Thoracic aorta (tissue), 2 donors: ENCODE measurements at places on chromosomes 5 and 9.

- DNase-seq = no peak
Measured at GRCh38 chr5:58312299-58312698, 147.6 kb downstream of the PLK2 start.

DNA sequence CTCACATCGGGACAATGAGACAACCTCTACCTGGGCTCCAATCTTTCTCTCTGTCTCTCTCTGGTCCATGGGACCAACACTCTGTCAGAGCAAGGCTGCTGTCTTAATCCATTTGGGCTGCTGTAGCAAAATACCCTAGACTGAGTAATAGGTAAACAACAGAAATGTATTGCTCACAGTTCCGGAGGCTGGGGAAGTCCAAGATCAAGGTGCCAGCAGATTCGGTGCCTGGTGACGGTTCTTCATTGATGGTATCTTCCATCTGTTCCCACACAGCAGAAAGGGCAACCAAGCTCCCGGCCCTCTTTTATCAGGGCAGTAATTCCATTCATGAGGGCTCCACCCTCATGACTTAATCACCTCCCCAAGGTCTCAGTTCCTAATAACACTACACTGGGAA lies 61.3 kb upstream of the SPOCK1 start:
- no peak for DNase-seq

DNA sequence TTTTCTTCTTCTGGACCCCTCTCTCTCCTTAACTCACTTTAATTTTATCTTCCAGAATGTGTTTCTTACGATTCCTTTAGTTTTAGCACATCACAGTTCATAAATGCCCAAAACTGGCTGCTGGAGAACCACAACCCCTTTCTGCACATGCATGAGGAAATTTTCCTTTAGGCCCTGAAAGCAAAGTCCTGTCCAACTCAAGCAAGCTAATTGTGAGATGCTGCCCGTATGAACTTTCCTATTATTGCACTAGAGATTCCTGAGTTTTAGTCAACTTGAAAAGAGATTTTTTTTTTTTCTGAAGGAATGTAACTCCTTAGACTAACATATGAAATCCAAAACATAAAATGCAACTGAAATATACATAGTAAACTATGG lies 52.1 kb upstream of the DAB2 start:
- no peak for DNase-seq

DNA sequence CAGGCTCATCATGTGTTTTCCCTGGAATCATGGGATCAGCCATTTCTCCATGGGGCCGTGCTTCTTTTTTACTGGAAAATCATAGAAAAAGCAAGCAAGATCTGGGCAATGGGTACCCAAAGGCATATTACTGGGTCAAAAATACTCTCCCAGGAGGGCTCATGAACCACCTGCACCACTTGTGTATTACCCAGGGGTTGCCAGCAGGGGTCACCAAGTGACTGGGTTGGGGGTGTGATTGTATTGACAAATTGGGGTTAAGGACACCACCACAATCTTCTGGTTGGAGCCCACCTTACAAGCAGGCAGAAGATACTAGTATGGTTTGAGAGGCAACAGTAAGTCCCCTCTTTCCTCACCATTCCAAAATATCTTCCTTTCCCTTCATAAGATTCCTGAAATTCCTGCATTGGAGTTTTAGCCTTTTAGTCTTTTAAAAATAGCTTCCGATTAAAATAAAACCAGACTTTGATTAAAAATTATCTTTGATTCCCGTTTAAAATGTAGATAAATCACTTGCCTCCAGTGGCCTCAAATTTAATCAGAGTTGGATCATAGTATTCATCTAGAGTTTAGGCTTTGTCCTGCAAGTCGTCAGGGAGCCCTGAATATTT lies 603.3 kb downstream of the KIF4B start:
- DNase-seq = no peak

- DNase-seq = peak; percentile 61
Measured at GRCh38 chr5:102865510-102866236, 110.6 kb downstream of the PAM start.

- no peak for DNase-seq
Measured at GRCh38 chr5:458547-459353, 15.8 kb downstream of the EXOC3 start.

DNA sequence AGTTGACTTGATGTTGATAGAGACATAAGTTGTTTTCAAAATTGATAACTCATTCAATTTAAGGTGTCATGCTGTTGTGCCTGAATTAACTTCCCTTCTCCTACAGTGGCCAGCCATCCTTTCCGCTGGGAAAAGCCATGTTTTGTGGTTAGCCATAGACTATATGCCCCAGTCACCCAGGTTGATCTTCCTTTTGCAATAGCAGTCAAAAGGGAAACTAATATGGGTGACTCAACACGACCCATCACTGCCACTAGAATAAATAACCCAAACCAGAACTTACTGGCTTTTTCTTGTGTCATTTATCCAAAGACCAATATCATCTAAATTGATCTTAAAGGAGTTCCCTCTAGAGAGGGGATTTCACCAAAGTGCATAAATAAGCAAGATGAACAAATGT lies 87.4 kb downstream of the PTCD2 start:
- DNase-seq = no peak

DNA sequence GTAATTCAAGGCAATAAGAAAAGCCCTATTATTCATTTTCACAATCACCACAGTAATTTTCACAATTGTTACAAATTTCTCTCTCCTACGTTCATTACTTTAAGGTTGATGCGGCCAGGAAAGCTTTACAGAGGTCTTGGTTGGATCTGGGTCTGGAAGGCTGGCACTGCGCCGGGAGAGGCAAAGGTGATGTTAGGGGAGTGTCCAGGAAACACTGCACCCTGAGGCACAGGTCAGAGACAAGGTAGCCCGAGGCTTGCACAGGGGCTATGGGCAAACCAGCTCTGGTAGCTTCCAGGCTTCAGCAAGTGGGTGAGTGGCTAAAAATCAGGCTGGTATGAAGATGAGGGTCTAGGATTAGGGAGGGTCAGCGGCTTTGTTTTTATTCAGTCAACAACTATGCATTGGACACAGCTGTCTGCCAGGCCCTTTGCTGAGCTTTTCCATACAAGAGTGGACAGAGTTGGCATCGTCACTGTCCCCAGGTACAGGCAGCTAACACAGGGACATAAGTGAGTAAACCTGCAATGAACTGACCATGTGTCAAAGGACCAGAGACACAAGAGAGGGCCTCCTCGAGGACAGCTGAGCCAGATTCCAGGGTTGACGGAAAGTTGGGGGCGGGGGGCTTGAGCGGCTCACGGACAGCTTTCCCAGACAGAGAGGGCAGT lies 12.4 kb upstream of the TENT4A start:
- DNase-seq = no peak

DNA sequence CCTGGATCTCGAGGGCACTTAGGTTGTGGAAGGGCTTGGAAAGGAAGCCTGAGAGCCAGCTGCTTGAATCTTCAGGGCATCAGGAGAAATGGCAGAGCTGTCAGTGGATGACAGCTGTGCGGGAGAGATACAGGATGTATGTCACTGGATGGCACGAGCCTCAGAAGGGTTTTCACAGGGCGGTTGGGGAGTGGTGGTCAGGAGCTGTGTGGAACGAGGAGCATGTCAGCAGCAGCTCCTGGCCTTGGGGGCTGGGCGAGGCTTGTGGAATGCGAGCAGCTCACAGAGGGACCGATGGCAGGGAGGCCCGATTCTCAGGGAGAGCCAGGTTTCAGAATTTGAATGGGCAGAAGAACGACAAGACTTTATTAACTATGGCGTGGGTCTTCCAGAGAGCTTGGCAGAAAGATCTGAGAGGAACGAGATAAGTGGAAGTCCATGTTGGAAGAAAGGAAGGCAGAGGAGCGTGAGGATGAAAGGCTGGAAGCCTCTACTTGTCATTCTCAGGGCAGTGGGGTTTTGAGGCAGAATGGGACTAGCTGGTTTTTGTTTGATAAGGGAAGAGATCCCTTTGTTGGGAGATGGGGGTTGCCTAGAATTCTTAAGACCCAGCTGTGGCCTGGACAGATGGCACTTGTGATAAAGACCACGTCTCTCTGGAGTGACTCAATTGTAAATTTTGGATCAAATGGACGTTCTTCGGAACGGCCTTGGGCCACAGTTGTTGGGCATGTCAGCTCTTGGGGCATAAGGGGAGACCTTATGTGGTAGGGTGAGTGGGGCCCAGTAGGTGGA lies 60.3 kb downstream of the SNX30 start:
- no peak for DNase-seq

DNA sequence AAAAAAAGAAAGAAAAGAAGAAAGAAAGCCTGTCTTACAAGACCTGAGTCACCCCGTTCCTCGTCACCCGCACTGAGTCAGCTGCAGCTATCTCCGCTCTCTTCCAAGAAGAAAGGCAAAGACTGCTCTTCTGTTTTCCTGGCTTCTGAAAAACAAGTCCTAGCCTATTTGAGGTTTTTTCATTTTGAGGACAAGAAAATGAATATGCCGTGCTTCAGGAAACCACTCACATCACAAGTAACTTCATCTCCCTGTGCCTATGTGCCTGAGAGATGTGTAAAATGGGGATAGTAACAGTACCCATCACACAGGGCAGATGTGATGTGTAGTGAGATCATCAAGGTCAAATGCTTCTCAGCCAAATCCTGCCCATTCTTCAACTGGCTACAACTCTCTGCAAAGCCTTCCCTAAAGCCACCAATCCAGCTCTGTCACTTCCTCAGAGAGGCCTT lies 78.4 kb downstream of the GLDC start:
- no peak for DNase-seq

DNA sequence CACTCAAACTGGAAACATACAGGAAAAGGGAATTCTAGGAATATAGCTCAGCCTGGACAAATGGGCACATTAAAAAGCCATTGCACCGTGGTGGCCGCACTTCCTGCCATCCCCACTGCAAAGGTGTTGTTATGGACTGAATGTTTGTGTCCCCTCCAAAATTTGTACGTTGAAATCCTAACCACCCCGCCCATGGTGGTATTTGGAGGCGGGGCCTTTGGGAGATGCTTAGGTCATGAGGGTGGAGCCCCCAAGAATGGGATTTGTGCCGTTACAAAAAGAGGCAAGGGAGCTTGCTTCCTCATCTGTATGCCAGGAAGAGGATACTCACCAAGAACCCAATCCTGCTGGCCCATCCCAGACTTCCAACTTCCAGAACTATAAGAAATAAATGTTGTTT lies 1.1 kb upstream of the CMBL start:
- DNase-seq = no peak

GRCh38 chr5:102309586-102309985 lies 13.5 kb upstream of the SLCO4C1 start:
- DNase-seq = no peak

DNA sequence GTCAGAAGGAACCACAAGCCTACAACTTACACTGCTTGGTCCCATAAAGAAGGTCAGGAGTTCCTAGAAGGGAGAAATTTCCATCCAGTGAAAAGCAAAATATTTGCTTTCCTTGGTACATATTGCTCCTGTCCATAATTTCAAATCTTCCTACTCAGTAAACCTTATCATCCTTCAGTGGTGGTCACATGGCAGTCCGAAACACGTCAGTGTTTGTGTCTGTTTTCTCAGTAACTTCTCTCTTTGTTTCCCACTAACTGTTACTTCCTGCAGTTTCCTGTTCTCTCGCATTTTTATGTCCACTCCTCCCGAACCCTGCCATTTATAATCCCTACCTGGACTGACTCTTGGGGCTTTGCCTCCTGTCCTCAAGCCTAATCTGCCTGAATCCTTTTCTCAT lies 129.1 kb downstream of the FANCC start:
- no peak for DNase-seq

DNA sequence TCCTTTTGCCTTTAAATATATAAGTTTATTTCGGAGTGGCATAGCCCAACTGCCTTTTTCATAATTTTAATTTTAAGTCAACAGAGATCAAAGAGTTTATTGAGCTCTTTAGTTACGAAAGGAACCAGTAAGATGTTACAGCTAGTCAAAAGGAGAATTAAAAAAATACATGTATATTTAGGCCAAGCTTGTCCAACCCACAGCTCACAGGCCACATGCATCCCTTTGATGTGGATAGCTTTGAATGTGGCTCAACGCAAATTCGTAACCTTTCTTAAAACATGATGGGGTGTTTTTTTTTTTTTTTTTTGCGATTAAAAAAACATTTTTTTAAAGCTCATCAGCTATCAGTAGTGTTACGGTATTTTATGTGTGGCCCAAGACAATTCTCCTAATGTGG lies 50.2 kb upstream of the IL31RA start:
- no peak for DNase-seq

DNA sequence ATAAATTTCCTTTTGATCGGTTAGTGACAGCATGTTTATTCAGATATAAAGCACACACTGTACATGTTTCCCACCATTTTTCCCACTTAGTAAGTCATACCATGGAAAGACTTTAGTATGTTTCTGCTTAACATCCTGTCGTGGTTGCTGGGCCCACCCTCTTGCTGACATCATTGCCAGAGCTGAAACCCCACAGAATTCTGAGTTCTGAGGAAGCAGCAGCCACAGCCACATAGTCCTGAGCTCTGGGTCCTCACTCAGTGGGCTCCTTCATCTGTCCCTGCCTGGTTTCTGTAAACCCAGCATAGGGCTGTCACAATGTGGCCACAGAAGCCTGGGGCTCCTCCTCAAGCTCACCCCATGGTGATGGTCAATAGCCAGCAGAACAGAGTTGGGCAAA lies 441.5 kb downstream of the ENC1 start:
- no peak for DNase-seq

DNA sequence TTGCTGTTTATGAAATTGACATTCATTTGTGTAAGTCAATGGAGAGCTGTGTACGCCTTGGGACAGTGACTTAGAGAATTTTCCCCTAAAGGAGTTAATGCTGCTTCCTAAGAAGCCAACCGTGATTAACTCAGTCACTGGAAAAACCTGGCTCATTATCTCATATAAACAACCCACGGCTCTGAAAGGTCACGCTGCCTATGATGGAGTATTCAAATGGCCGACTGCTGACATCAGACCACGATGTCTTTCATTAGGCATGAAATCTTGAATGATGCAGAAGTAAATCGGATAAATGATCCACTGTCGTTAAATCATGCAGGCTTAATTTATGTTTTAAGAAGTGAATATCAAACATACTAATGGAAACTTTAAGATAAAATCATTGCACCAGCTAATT lies 603.7 kb downstream of the RAB3C start:
- DNase-seq = no peak

DNA sequence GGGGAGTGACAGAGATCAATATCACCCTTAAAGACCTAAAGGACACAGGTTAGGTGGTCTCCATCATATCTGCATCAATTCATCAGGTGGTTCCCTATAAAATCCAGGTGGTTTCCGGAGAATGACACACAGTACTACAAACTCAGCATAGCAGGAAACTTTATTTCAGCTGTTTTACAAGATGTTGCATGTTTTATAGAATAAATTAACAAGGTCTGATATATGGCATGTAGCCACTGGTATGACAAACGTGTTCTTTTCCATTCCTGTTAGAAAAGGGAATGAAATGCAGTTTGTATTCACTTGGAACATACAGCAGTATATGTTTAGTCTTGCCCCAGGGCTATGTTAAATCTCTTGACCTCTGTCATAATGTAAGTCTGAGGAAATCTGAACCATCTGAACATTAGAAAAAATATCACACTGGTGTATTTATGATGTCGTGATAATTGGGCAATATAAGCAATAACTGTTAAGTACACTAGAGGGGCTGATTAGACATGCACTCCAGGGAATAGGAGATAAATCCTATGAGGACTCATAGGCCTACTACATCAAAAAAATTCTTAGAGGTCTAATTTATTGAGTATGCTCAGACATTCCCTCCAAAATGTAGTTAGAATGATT lies 42.2 kb upstream of the TNFSF8 start:
- DNase-seq = no peak

- DNase-seq = no peak
Measured at GRCh38 chr5:153460421-153460820, 30.0 kb upstream of the GRIA1 start.
